ENCODE measurements at places on chromosomes 6 and 20.
A peak's percentile ranks its signal among the peaks of the same experiment; 100 is the strongest.

GRCh38 chr6:150712505-150713252, 113.0 kb downstream of the PLEKHG1 start:
- DNase-seq, result no peak

DNA sequence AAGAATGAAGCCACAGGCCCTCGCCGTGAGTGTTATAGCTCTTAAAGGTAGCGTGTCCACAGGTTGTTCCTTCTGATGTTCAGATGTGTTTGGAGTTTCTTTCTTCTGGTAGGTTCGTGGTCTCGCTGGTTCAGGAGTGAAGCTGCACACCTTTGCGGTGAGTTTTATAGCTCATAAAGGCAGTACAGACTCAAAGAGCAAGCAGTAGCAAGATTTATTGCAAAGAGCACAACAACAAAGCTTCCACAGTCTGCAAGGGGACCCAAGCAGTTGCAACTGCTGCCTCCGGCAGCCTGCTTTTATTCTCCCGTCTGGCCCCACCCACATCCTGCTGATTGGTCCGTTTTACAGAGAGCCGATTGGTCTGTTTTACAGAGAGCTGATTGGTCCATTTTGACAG, 5.2 kb downstream of the HIVEP1 start:
- DNase-seq, result no peak

DNA sequence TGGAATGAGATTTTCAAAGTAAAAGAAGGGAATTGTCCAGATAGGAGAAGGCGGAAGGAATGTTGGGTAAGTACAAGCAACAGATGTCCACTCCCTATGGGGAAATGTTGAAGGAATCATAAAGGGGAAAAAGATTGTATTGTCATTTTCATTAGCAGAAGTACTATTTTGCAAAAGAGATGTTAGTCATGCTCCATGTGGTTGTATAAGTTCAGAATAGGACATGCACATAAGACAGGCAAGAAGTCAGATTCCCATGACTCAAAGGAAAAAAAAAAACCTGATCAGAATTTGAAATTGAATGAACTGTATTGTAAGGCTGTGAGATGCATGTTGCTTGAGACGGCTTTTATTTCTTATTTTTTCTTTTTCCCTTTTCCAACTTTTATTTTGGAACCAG, 36.8 kb downstream of the GRM1 start:
- DNase-seq, result no peak

GRCh38 chr6:127841811-127842210, 59.0 kb downstream of the THEMIS start:
- no peak for DNase-seq

DNA sequence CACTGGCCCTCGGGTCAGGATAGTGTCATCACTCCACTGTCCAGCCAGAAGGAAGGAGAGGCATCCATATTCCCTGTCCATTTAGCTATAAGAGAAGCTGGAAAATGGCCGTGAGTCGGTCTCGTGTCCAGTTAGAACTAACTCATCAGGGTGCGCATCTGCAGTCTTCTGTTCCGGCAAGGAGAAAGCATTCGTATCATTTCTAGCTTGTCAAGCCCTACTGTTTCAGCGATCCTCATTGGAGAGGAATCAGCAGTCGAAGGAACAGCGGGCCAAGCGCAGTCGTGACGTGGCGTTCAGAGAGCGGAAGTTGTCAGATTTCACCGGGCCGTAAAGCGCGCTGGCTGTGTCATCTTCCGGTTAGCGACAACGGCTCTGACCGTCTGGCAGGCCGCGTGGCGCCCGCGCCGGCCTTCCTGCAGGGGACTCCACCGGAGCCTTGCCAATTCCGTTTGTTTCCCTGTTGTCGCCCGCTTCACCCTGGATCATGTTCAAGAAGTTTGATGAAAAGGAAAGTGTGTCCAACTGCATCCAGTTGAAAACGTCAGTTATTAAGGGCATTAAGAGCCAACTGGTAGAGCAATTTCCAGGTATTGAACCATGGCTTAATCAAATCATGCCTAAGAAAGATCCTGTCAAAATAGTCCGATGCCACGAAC, 32.9 kb downstream of the HM13 start:
- peak; percentile 98 for DNase-seq

GRCh38 chr6:6348256-6348655, 27.8 kb upstream of the F13A1 start:
- no peak for DNase-seq

DNA sequence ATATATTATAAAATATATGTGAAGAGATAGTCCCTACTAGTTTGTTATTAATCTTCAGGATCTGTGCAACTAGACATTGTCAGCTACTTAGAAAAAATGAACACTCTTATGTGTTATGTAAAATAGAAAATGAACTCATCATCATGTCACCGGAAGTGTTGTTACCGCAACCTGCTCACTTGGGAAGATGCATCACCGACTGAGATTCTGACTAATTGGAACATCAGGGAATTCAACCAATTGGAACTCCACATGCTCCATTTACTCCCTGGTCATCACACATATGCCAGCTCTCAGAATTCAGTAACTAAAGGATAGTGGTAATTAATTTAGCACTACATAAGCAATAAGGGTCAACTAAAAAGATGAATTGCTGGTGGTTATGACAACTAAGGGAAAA, 16.7 kb upstream of the B3GAT2 start:
- DNase-seq, result no peak

- no peak for DNase-seq
These were observed 66.6 kb upstream of the CCN6 start for GRCh38 chr6:111987295-111987694.

- DNase-seq, result no peak
These were observed 150.6 kb downstream of the GJA10 start for GRCh38 chr6:90044833-90045381.

DNA sequence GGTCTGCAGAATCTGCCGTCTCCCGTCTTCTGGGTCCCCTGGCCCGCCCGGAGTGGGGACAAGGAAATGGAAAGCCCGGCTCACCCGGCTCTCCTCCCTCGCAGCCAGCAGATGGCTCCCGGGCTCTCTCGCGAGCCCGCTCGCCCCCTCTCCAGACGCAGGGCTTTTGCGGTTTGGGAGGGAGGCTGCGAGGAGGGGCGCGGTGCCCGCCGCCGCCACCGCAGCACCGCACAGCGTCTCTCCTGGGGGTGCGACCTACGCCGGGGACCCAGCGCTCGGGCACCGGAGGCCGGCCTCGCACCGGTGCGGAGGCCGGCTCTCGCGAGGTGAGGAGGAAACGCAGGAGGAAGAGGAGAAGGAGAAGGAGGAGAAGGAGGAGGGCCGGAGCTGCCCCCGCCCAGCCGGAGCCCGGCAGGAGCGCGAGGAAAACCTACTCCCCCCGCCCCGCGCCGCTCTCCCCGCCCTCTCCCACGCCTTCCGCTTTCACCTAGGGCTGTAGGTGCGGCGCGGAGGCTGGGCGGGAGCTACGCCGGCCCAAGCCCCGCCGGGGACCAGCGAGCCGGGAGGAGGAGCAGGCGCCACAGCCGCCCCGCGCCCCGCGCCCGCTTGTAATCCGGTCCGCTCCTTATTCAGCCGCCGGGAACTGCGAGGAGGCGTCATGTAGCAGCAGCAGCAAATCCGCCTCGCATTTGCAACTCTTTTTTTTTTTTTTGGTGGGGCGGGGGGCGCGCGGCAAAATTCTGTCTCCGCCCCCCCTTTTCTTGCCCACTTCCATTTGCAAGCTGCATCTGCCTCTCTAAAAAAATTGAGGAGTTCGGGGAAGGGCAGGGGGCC, at the start of gene CARMIL1:
CARMIL1 (plus strand) TSS at position 461 of the 834 bp plus-strand sequence. CDS start 422 bp downstream, outside the sequence.
- DNase-seq, result peak; percentile 90

DNA sequence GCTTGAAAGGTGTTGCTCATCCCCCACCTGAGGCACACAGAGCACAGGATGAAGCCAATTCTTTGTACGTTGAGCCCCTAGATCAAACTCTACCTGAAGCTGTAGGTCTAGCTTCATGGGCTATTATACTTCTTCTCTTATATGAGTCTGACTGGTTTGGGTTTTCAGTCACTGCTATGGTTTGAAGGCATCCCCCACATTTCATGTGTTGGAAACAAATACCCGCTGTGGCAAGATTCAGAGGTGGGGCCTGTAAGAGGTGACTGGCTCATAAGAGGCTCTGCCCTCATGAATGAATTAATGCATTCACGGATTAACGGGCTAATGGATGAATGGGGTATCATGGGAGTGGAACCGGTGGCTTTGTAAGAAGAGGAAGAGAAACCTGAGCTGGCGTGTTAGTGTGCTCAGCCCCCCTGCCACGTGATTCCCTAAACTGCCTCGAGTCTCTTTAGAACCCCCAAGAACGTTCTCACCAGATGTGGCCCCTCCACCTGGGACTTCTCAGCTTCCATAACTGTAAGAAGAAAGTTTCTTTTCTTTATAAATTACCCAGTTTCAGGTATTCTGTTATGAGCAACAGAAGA, 39.2 kb downstream of the PREX1 start:
- no peak for DNase-seq

DNA sequence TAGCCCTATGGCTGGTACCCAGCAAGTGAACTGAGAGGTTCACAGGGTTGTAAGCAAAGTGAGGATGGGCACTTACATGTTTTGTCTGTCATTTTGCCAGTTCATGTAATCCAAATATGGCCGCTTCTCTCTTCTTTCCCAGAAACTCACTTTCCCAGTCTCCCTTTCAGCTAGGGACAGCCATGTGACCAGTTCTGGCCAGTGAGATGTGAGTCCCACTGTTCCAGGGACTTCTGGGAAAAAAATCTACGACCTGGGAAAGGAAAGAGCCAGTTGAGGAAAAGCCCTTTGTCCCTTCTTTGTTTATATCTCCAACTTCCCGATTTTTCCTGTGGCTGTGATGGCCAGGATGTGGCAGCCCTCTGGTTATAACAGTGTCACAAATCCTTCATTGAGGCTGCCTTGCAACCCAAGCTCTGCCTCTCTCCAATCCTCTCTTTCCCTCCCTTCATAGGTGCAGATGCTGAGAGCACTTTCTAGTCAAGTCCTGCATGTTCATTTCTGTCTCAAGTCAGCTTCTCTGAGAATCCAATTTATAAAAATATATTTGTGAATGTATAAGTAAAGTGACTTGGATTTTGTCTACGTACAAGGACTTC, 148.6 kb upstream of the ZFP64 start:
- DNase-seq, result no peak

DNA sequence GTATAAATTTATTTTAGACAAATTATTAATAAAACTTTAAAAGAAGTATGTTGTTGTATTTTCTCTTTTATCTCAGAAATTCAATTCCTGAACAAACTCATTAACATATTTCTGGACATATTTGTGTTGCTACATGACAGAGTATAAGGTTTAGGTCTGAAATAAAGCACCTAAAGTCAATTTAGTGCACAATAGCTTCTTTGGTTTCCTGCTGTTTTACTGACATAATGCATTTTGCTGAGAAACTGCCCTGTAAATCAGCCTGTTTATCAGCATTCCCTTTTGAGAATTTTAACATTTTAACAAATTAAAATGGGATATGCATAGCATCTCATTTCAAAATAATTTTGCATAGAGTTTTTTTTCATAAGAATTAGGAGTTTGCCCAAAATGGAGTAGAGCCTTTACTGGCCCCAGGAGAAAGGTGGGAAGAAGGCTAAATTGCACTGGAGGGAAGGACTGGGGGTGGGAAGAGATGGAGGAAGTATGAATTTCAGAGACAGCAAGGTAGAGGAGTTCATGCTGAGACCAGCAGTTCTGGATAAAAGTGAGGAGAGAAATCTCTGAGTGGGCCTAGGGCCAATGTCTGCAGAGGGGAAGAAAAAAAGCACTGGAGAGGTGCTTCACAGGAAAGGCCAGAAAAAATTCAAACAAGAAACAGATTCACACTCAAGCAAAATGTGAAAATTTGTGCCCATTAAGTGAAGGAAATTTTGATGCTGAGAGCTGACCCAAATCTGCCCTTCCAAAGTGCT, 324.2 kb upstream of the HSF2 start:
- DNase-seq, result no peak

DNA sequence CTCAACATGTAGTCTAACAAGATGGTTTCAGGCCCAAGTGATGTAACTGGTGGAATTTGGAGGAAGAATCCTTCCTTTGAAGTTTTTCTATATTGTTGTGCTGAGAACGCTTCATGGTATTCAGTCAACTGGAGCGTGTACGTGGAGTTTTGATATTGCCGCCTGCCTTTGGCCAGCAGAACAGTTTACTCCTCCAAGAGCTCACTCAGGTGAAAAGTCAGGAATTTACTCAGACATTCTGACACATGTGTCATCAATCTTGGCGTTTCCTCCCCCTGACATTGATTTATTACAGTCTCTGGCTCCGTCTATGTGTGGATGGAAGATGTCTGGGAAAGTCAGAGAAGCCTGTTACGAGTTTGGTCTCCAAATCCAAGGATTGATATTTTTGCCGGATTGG, 19.0 kb upstream of the TGM2 start:
- peak; percentile 91 for DNase-seq

DNA sequence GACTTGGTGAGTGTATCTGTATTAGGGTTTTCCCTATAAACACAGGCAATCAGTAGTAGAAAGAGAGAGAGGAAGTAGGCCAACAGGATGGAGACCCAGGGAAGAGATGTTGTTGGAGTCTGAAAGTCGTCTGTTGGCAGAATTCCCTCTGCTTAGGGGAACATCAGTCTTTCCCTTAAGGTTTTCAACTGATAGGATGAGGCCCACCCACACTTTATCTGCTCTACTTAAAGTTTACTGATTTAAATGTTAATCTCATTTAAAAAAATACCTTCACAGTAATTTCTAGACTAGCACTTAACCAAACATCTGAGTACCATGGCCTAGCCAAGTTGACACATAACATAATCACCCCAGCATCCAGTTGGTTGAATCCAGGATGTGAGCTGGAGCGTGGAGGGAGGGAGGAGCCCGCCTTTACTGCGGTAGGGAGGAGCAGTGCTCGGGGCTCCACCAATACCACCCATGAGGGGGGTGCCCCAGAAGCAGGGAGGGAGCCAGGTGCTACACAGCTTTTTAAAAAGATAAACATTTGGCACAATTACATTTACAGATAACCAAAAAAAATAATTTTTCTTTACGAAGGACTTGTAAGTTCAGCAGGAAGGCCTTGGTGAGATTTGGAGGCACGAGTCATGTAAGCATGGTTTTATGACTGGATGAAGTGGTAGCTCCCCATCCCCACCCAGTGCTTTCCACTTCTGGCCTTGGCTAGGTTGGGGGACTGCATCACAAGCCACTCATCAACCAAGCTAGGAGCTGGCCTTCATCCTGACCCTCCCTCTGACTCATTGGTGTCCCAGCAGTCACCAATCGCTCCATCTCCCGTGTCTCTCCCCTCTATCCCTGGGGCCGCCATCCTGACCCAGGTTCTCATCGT, 18.4 kb upstream of the SNX9 start:
- no peak for DNase-seq

GRCh38 chr20:60446267-60447111, 488.3 kb downstream of the CDH26 start:
- no peak for DNase-seq

- DNase-seq, result no peak
These were observed 4.5 kb downstream of the PDE10A start for GRCh38 chr6:165658395-165659058.

GRCh38 chr20:43837856-43838702, 76.6 kb upstream of the TOX2 start:
- DNase-seq, result peak; percentile 75

- no peak for DNase-seq
These were observed 130.4 kb downstream of the PTPRK start for GRCh38 chr6:128389820-128390534.

DNA sequence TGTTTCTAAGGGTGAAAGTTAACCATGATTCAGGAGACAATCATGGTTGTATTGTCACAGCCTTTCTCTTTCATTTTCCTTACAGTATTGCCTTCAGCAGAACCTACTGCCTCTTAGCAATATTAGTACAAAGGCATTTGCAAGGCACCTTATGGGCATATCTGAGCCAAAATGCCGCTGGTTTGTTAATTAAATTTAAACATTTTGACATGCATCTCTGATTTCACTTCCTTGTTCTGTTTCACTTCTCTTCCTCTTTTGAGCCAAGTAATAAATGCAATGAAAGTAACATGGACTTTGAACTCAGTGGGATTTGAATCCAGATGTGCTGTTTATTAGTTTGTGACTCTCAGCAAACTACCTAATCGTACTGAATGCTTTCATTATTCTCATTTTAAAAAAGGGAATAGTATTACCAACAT, 467.4 kb upstream of the CITED2 start:
- DNase-seq, result no peak
